ENCODE measurements at places on chromosomes 11 and 22. TPM values are rescaled to one million over a fixed set of nuclear protein-coding genes. Genes with fewer than 3 reads are reported as not detected.

GRCh38 chr11:34431979-34432378, 6.8 kb upstream of the CAT start:
- H3K27ac ChIP-seq: no peak overlapping the region
- no peak overlapping the region for H3K4me3 ChIP-seq
- no peaks in the 10 kb centered on the region for H3K36me3 ChIP-seq
- peaks cover 6% of the 10 kb centered on the region for H3K4me1 ChIP-seq

- no peaks in the 10 kb centered on the region for H3K27me3 ChIP-seq
- H3K27ac ChIP-seq: peak overlapping the region; percentile 74
- peaks cover 66% of the 10 kb centered on the region for H3K4me1 ChIP-seq
- H3K36me3 ChIP-seq: peaks cover 57% of the 10 kb centered on the region
These were observed 3.1 kb upstream of the PYGM start for GRCh38 chr11:64762674-64763525.

DNA sequence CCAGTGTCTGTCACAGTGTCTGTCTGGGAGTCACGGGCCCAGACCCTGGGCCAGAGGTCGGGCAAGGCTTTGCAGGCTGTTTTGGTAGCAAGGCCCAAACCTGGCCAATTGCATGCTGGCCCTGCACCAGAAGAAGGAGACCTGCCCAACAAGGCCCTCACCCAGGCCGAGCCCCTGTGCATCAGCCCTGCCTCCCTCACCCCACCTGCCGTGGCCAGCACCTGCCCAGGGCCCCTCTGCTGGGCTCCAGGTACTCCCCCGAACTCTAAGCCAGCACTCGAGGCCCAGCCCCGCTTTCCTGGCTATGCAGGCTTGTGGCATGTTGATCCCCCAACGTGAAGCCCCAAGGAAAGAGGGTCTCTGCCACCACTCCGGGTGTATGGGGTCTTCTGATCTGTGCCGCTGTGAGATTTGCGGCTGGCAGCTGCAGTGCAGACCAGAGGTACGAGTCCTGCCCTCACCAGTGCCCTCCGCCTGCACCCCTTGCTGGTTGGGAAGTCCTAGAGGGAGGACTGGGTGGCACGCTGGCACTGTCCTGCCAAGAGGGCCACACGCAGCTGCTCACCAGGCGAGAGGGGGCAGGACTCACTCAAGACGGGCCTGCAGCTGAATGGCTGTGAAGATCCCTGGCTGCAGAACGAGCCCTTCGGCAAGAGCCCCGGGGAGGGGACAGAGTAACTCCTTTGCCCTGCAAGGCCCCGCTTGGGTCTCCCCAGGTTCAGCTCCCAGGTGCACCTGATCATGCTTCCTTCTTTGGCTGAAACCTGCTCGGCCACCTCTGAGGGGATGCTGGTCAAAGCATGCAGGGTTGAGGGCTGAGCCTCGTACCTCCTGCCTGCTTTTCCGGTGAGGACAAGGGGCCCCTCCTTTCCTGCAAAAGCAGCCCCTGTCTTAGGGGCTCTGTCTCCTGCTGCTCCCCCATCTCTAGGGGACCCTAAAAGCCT, 6.7 kb upstream of the SEPTIN5 start:
- DNase-seq: no peak
- no peak overlapping the region for H3K27ac ChIP-seq
- H3K27me3 ChIP-seq: peaks cover 5% of the 10 kb centered on the region
- H3K4me3 ChIP-seq: no peak overlapping the region
- no peaks in the 10 kb centered on the region for H3K4me1 ChIP-seq

GRCh38 chr11:47592251-47592650, 2.0 kb downstream of the C1QTNF4 start:
- H3K36me3 ChIP-seq: no peaks in the 10 kb centered on the region
- peaks cover 31% of the 10 kb centered on the region for H3K27me3 ChIP-seq
- no peak for DNase-seq
- H3K27ac ChIP-seq: no peak overlapping the region
- peaks cover 10% of the 10 kb centered on the region for H3K4me1 ChIP-seq

DNA sequence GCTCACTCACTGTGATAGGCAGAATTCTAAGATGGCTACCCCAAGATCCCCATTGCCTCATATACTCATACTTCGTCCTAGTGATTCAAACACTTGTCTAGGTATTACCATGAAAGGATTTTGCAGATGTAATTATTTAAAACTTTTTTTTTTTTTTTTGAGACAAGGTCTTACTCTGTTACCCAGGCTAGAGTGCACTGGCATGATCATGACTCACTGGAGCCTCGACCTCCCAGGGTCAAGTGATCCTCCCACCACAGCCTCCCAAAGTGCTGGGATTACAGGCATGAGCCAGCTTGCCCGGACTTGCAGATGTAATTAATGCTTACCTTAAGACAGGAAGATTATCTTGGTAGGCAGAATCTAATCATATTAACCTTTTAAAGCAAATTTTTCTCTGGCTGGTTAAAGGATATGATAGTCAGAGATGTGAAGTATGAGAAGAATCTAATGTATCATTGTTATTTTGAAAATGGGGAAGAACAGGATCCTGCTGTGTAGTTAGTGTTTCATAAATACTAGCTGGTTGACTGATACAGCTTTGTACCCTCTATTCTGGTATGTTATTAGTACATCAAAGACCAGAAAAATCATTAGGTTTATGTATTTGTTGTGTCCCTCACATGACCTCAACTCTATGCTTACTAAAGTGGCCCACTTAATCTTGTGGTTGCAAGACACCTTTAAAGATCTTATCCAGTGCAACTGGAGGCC, 35.5 kb downstream of the C2CD3 start:
- peaks cover 42% of the 10 kb centered on the region for H3K36me3 ChIP-seq
- DNase-seq: no peak
- no peaks in the 10 kb centered on the region for H3K27me3 ChIP-seq
- no peaks in the 10 kb centered on the region for H3K4me1 ChIP-seq
- H3K4me3 ChIP-seq: no peak overlapping the region

DNA sequence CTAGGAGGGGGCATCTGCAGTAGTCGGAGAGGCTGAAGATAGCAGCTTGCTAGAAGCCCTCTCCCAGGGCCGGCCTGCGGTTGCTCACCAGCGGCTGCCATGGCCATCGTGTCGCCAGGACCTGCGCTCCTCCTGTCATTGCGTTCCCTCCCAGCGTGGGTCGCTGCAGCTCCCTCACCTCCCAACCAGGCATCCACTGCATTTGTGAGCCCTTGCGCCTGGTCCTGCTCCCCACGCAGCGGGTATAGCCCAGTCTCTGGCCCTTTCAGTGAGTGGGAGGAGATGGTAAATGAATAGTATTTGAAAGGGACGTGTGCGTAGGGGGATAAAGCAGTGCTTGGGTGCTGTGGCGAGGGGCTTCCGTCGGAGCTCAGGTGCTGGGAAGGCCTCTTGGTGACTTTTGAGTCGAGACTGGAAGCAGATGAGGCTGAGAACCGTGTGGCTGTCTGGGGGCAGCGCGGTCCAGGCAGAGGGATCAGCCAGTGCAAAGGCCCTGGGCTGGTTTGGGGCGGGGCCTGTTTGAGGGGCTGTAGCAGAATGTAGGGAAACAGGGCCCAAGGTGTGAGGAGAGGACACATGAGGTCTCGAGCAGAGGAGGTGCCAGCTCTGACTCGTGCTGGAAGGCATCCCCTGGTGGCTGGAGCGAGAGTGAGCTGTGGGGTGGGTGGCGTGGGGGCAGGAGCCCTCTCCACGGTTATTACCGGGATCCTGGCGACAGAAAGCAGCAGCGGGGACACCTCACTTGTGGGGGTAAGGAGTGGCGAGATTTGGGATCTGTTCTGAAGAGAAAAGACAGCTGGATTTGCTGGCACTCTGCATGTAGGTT, 39.3 kb downstream of the LRP5 start:
- H3K27ac ChIP-seq: no peak overlapping the region
- H3K36me3 ChIP-seq: peaks cover 3% of the 10 kb centered on the region
- H3K27me3 ChIP-seq: no peaks in the 10 kb centered on the region
- H3K4me3 ChIP-seq: no peak overlapping the region
- H3K4me1 ChIP-seq: peaks cover 6% of the 10 kb centered on the region

GRCh38 chr11:71452199-71453036, 585 bp upstream of the NADSYN1 start:
- H3K4me1 ChIP-seq: peaks cover 52% of the 10 kb centered on the region
- H3K4me3 ChIP-seq: peak overlapping the region; percentile 97
- no peaks in the 10 kb centered on the region for H3K27me3 ChIP-seq
- DNase-seq: peak; percentile 87
- peak overlapping the region; percentile 93 for H3K27ac ChIP-seq

DNA sequence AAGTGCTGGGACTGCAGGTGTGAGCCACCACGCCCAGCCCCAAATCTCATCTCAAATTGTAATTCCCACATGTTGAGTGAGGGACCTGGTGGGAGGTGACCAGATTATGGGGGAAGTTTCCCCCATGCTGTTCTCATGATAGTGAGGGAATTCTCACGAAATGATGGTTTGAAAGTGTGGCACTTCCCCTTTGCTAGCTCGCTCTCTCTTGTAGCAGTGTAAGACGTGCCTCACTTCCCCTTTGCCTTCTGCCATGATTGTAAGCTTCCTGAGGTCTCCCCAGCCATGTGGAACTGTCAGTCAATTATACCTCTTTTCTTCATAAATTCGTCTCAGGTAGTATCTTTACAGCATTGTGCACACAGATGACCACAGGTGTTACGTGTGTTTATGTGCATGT, 357.8 kb downstream of the CADM1 start:
- DNase-seq: no peak
- no peaks in the 10 kb centered on the region for H3K27me3 ChIP-seq
- H3K36me3 ChIP-seq: no peaks in the 10 kb centered on the region
- no peak overlapping the region for H3K4me3 ChIP-seq
- H3K27ac ChIP-seq: peak overlapping the region; percentile 48

- H3K27me3 ChIP-seq: peaks cover 45% of the 10 kb centered on the region
- DNase-seq: no peak
- H3K36me3 ChIP-seq: no peaks in the 10 kb centered on the region
These were observed 59.4 kb downstream of the PPFIBP2 start for GRCh38 chr11:7573193-7573557.

GRCh38 chr11:126456783-126457542, 101.5 kb downstream of the ST3GAL4 start:
- no peak overlapping the region for H3K27ac ChIP-seq
- no peaks in the 10 kb centered on the region for H3K36me3 ChIP-seq
- H3K4me1 ChIP-seq: no peaks in the 10 kb centered on the region
- H3K27me3 ChIP-seq: no peaks in the 10 kb centered on the region

DNA sequence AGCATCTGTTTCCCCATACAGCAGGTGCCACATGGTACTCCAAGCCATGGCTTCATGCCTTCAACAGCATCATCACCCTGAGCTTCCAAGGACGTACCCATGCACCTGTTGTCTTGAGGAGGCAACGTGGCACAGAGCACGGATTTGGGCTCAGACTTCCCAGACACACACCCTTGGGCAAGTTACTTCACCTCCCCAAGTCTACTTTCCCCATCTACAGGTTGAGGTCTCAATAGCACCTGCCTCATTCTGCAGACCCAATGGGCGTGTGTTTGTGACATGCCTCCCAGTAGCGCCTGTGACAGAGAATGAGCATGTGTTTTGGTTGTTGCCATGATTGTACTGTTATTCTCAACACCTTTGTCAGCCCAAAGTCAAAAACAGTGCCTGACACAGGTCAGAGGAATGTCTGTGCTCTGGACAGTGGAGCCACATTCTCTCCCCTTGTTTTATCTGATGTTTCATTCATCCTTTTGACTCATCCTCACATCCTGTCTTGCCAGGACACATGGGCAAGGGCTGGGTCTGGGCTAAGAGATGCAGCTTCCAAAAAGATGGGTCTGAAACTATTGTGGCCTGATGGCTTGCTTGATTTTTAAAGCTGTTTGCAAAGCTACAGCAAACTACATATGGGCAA, 53.4 kb upstream of the CCND1 start:
- H3K27me3 ChIP-seq: peaks cover 14% of the 10 kb centered on the region
- no peak overlapping the region for H3K27ac ChIP-seq
- no peak for DNase-seq
- no peaks in the 10 kb centered on the region for H3K4me1 ChIP-seq
- H3K36me3 ChIP-seq: no peaks in the 10 kb centered on the region
- H3K4me3 ChIP-seq: no peak overlapping the region

DNA sequence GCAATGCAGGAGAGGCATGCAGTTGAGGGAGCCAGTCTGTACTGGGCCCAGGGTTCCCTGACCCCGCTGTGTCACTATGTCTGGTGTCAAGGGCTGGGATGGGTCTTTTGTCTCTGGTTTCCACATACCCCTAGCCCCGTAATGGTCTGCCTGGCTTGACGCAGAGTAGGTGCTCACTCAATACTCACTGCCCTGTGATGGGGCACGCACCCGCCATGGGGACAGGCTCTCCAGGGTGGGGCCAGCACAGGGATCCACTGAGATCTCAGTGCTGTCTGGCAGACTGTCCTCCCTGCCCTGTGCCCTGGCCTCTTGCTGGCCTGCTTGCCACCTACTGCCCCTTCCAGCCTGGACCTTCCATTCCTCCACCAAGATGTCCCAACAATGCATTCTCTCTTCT, 101.7 kb upstream of the CD82 start:
- no peaks in the 10 kb centered on the region for H3K36me3 ChIP-seq
- no peak overlapping the region for H3K27ac ChIP-seq
- no peak for DNase-seq
- H3K4me1 ChIP-seq: no peaks in the 10 kb centered on the region

- peaks cover 24% of the 10 kb centered on the region for H3K4me1 ChIP-seq
- no peak overlapping the region for H3K27ac ChIP-seq
- DNase-seq: no peak
- H3K4me3 ChIP-seq: no peak overlapping the region
- H3K27me3 ChIP-seq: no peaks in the 10 kb centered on the region
These were observed 23.2 kb downstream of the ARHGAP1 start for GRCh38 chr11:46677169-46677568.

DNA sequence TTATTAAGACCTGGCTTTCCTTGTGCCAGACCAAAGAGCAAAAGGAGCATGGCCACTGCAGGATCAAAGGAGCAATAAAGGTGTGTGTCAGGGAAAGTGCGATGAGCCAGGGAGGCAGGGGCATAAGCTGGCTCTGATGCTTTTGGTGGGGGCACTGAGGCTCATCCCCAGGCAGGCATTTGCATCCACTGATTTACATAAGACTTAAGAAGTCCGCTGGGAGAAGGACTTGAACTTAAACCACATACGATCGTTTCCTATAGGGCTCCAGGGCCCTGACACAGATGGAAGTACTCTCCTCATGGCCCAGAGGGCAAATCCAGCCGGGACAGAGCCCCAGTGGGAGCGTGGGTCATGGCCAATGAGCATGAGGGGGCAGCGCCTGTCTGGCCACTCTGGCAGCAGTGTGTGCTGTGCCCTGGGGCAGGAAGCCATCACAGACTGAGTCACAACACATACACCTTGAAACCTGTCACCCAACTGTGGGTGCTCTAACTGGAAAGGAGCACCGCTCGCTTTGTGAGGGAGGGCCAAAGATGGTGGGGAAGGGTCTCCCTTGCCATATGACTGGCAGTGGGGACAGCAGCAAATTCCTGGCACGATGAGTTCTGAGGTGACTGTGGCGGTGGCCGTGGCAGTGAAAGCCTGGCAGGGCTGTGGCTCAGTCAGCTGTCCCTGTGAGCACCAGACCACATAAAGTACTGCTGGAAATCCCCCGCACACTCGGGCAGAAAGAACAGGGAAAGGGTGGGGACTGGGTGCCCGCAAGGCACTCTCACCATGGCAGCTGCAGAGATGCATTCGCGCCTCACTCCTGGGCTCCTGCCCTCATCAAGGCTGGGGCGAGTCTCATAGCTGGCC, 79.4 kb upstream of the LMO1 start:
- H3K4me3 ChIP-seq: no peak overlapping the region
- H3K27me3 ChIP-seq: no peaks in the 10 kb centered on the region
- H3K4me1 ChIP-seq: peaks cover 2% of the 10 kb centered on the region
- no peaks in the 10 kb centered on the region for H3K36me3 ChIP-seq
- peak; percentile 60 for DNase-seq
- no peak overlapping the region for H3K27ac ChIP-seq

PRR33 gene
- total RNA-seq: not detected

GGTLC2 gene
- not detected for total RNA-seq

PRODH gene
- 0.98 TPM for total RNA-seq

PTPN5 gene
- not detected for total RNA-seq

KRTAP5-2 gene
- not detected for total RNA-seq

APOBEC3B gene
- total RNA-seq: 26.1 TPM

Data from activated CD4-positive, alpha-beta T cell treated with anti-CD3 and anti-CD28 coated beads, Interleukin-2, amount 10 ng/mL, durations not matched to agents 24 days and 14 days (primary cell).